Effector memory CD4-positive, alpha-beta T cell (primary cell): ENCODE measurements at places on chromosomes 3 and 15.

DNA sequence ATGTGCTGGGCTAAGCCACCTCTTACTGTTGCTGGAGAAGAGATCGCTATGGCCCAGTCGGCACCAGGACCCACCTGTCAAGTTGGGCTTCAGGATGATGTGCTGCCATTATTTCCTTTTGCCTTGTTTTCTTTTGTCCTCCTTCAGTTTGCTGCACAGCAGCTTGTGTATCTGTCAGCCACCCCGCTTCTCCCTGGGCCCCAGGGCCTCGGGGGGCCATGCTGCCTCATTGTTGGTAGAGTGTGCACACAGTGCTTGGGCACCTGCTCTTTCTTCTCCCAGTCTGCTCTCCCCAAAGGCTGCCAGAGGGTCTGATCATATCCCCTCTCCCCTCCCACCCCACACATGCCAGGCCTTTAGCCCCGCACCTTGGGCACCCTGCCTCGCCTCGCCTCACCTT, 185.5 kb upstream of the ATP10A start:
- no peak for DNase-seq

DNA sequence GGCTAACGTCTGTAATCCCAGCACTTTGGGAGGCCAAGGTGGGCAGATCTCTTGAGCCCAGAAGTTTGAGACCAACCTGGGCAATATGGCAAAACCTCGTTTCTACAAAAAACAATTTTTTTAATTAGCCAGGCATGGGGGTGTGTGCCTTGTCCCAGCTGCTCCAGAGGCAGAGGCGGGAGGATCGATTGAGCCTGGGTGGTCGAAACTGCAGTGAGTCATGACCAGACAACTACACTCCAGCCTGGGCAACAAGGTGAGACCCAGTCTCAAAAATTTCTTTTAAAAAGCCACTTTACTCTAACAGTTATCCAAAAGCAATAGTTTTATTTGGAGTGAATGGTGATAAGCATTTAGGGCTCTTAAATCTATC, 12.5 kb downstream of the TRIM59 start:
- no peak for DNase-seq

DNA sequence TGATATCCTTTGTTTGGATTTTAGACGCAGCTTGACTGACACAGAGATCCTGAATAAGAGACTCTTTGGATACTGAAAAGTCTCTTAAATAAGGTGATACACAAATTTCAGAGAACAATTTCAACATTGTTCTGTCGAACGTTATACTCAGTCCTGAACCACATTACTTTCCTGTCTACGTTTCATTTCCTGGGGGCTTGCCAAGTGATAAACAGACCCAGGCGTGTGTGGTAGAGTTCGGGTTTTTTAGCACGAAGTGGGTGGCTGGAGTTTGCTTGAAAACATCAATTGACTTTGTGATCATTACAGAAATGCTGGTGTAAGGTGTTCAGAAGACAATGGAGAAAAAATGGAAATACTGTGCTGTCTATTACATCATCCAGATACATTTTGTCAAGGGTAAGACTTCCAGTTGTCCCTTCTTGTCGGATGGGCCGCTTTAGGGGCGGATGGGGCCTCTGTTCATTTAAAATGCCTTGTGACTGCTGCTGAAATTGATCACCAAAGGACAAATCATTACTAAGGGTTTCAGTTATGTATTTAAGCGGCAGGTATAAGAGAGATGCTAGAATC, at the start of gene CD96:
TSS of gene CD96 (plus strand) at position 287 of the 573 bp plus-strand sequence. CDS start at position 339, 52 bp downstream.
- peak; percentile 46 for DNase-seq

DNA sequence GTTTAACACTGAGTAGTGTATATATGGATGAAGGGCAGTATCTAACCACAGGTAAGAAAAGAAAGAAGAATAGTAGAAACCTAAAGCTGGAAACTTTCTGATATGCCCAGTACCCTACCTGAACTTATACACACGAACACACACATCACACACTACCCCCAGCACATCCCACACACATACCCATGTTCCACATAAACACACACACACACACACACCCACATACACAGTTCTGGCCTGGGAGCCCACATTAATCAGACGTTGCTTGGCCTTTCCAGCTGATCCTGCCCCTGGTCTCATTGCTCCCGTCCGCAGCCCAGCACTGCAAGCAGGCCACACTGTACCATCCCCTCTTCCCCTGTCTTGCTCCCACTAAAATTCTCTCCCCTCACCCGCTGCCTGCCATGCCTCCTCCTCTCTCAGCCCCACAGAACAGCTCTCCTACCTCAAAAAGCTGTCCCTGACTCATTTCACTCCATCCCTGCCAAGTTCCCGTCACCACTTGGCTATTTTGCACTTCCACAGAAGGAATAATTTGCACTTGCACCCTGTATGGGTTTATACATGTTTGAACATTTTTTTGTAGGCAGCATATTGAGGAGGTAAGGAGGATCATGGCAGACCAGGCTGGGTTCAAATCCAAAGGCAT, 185.8 kb upstream of the PPP2R3A start:
- DNase-seq: no peak
